ENCODE measurements at places on chromosomes 12 and 14.

DNA sequence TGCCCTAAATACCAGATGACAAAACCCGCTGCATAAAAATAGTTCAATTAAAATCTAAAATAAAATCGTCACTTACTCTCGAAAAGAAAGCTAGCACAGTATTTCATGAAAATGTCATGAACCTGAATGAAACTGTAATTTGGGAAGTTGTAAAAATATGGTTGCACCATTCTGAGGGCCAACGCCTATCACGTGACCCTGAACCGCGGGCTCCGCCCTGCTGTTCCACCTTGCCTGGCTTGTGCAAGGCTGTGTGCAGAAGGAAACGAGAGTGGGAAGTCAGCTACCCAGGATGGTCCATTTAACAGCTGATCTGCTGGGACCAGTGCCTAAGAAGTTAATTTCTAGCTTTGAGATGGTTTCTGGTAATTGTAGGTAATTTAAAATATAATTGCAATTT is 91.7 kb upstream of the BMP4 start:
- DNase-seq = no peak

GRCh38 chr14:22113401-22113800 is 439.8 kb upstream of the OR4E1 start:
- no peak for DNase-seq

- DNase-seq = no peak
Observed at GRCh38 chr12:106138633-106139421, at the start of gene NUAK1. Gene NUAK1, minus strand, starts transcription at chr12:106138954. Its CDS starts 301 bp downstream, at chr12:106138653.

- DNase-seq = no peak
Observed at GRCh38 chr12:106229036-106229591, 18.7 kb downstream of the CKAP4 start.

- DNase-seq = no peak
Observed at GRCh38 chr12:101885912-101886561, 8.7 kb downstream of the DRAM1 start.

DNA sequence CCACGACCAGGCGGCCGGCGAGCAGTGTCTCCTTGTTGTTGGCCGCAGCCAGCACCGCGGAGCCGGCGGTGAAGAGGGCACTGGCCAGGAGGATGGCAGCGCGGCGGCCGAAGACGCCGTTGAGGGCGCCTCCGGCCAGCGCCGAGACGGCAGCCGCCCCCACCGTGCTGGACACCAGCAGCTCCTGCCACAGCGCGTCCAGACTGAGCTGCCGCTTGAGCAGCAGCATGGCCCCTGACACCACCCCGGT is 691 bp downstream of the SLC2A13 start:
- DNase-seq = no peak

GRCh38 chr14:44135972-44136371 is 371.1 kb downstream of the FSCB start:
- no peak for DNase-seq

DNA sequence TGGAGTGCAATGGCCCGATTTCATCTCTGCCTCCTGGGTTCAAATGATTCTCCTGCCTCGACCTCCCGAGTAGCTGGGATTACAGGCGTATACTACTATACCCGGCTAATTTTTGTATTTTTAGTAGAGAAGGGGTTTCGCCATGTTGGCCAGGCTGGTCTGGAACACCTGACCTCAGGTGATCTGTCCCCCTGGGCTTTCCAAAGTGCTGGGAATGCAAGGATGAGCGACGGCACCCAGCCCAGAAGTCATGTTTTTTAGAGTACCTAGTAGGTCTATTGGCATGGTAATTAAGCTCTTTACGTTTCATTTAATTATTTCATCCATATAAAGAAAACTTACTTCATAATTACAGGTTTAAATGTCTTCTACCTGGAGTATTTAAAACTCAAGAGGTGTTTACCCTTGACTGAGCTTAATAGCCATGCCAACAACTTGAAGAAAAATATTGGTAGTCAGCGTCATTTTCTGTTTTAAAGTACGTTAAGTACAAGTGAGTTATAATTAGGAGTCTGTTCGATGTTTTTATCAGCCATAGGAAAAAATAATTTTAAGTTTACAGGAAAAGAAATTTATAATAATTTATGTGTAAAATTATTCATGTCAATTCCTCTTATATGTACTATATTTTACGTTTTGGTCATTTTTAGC is 4.0 kb downstream of the TMPO start:
- DNase-seq = no peak

GRCh38 chr14:62796431-62796830 is 248.8 kb downstream of the KCNH5 start:
- no peak for DNase-seq

- no peak for DNase-seq
Observed at GRCh38 chr14:54629183-54629582, 62.3 kb downstream of the SAMD4A start.

DNA sequence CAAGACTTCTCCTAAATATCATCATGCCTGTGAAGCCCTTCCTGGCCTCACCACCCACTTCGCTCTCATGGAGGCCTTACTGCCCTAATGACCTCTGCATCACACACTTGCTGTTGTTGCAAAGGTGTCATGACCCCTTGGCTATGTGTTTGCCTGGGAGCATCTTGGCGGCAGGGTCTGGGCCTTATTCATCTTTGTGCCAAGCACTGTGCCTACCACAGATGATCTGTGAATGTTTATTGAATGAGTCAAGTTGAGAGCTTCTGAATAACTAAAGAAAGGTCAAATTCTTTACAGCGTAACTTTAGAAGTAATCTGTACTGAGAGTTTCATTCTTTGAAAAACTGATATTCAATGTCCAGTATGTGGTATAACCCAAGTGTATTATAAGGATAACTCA is 113.3 kb downstream of the TTC8 start:
- DNase-seq = no peak

DNA sequence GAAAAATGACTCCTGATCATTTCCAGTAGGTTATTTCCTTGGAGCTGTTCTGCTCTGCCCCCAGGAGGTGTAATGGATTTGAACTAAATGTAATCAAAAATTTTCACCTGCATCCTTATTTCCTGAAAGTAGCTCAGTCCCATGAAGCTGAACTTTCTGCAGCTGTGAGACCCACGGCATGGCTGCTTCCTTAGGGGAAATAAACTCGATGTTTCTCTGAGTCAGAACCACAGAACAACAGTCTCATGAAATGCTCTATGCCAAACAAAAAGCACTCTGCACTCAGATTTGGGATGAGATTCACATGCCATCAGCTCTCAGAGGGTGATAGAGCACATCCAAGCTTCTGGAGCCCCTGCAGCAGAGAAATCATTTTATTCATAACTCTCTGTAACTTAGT is 224.1 kb upstream of the PLEKHG7 start:
- DNase-seq = no peak

GRCh38 chr12:86513226-86513625 is 257.0 kb upstream of the MGAT4C start:
- no peak for DNase-seq

- DNase-seq = no peak
Observed at GRCh38 chr12:101414533-101415119, 7.1 kb upstream of the ARL1 start.

- DNase-seq = no peak
Observed at GRCh38 chr14:68510201-68511128, 282.4 kb downstream of the ZFP36L1 start.

GRCh38 chr12:104667139-104667538 is 210.4 kb downstream of the CHST11 start:
- DNase-seq = no peak

DNA sequence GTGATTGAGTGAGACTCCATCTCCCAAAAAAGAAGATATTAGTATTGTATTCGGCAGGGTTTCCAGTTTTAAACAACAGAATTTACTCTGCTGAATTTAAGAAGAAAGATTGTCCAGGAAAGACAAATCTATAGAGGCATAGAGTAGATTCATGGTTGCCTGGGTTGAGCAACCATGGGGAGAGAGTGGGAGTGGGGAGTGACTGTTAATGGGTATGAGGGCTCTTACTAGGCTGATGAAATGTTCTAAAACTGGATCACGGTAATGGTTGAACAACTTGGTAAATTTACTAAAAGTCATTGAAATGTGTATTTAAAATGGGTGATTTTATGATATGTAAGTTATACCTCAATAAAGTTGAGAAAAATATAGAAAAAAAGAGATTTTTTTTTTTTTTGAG is 13.9 kb upstream of the C12orf76 start:
- DNase-seq = no peak

GRCh38 chr12:44247588-44247987 is 411.7 kb downstream of the TMEM117 start:
- DNase-seq = no peak

DNA sequence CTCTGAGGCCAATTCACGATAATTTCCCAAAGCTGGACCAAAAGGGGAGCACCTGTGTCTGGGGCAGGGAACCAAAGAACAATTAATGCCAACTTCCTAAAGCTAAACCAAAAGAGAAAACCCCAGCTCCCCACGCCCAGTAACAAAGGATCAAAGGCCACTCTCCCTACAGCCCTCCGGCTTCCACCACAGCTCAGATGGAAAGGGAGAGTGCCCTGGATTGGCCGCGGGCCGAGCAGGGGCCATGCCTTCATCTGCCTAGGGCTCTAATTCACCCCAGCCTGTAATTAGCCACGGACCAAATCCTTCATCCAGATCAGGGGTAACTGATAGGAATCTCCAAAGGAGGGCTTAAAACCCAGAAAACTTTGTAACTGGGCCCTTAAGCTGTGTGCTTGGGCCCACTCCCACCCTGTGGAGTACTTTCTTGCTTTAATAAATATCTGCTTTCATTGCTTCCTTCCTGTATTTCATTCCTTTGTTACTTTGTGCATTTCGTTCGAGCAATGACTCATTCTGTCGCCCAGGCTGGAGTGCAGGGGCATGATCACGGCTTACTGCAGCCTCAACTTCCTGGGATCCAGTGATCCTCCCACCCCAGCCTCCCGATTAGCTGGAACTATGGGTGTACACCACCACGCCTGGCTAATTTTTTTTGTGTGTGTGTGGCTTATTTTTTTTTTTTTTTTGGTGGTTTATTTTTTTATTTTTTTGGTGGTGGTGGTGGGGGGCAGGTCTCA is 65.5 kb upstream of the PPP4R3A start:
- no peak for DNase-seq

GRCh38 chr14:64515053-64515452 is 10.5 kb downstream of the ZBTB1 start:
- no peak for DNase-seq

- no peak for DNase-seq
Observed at GRCh38 chr12:79555028-79555925, 135.5 kb downstream of the PAWR start.

DNA sequence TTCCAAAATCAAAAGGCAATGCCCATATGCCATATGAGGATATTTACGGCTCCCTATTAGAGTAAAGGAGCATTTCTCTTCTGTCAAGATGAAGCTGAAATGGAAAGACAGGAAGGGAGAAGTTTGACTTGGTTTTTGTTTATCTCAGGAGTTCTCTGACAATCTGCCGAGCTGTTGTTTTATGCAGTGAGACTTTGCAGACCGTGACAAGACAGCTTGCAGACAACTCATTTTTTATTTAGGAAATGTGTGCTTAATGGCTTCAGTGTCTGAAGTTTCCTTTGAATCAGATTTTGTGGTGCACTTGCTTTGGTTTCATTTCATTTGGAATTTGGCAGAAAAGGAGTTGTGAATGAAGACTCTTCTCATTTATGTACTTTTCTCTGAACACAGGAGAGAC is 145.4 kb downstream of the C12orf50 start:
- DNase-seq = no peak

DNA sequence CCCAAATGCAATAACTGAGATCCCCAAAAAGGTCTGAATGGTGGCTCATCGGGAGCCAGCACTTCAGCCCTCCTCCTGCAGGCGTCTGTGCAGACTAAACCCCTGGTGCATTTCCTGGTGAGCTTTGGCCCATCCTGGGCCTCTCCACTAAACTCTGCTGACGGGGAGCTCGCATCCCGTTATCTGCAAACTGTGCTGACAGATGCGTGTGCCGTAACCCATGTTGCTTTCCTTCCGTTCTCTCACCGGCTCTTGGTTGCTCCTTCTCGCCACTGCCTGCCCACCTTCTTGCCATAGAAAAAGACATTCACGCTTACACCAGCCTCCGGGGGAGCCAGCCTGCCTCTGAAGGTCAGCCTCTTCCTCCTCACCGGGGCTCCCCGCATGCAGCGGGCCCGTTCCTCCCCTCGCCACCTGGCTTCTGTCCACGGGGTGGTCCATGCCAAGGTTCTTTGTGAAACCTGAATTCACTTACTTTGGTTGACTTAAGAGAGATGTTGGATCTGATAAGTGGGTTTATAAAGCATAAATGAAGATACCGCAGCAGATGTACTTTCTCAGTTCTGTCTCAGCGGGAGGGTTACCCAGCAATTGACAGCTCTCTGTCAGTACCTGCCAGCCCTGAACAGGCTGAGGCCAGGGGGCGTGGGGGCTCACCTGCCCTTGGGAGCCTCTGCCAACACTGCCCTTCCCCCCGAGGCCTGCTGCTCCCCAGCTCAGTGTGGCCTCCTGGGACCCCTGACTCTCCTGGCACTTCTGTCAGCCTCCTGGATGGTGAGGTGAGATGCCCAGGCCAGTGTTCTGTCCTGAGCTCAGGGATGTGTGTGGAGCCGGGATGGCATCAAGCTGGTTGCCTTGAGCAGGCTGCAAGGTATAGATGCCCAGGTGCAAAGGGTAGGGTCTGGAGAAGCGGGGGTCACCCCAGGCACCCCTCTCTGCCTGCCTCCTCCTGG is 14.2 kb downstream of the ZFYVE21 start:
- no peak for DNase-seq

DNA sequence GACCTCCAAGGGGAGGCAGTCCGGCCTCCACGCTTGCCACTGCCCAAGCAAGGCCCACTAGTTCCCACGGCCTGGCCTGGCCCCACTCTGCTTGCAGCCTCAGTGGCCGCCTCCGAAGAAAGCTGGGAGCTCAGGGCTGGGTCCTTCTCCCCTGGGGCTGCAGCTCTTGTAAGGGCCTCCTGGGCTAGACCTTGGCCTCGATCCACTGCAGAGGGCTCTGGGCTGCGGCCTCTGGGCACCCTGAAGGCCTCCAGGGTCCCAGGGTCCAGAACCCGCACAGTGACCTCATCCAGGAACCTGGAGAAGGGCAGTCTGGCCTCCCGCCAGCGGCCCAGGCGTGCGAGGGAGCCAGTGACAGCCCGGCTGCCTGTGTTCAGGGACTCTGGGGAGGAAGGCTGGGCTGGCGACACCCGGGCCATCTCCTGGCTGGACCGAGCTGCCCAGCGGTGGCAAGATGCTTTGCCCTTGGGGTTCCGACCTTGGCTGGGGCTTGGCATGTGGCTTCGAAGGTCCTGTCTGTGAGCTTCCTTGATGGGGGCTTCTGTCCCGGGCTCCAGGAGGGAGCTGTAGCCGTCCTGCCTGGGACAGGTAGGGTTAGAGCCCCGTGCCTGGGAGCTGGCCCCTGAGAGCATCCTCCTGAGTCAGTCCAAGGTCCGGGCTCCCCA is 9.8 kb downstream of the BEGAIN start:
- no peak for DNase-seq

DNA sequence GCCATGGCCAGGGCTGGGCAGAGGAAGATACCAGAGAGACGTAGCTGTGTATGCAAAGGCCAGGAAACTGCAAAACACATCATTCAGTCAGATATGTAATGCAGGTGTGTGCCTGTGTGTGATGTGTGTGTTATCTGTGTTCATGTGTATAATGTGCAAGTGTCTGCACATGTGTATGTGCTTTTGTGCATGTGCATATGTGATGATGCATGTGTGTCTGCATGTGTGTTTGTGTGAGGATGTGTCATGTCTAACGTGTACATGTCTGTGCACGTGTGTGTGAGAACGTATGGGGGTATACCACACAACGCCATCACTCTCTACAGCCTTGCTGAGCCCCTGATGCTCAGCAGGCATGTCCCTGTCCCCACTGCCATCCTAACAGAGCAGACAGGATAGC is 9.7 kb downstream of the DIO3 start:
- DNase-seq = no peak

- DNase-seq = no peak
Observed at GRCh38 chr12:11906286-11906935, 164.3 kb upstream of the BCL2L14 start.
